ENCODE measurements at places on chromosomes 11 and 22.

GRCh38 chr11:65427691-65428577, 5.3 kb downstream of the NEAT1 start:
- peak; percentile 82 for DNase-seq

DNA sequence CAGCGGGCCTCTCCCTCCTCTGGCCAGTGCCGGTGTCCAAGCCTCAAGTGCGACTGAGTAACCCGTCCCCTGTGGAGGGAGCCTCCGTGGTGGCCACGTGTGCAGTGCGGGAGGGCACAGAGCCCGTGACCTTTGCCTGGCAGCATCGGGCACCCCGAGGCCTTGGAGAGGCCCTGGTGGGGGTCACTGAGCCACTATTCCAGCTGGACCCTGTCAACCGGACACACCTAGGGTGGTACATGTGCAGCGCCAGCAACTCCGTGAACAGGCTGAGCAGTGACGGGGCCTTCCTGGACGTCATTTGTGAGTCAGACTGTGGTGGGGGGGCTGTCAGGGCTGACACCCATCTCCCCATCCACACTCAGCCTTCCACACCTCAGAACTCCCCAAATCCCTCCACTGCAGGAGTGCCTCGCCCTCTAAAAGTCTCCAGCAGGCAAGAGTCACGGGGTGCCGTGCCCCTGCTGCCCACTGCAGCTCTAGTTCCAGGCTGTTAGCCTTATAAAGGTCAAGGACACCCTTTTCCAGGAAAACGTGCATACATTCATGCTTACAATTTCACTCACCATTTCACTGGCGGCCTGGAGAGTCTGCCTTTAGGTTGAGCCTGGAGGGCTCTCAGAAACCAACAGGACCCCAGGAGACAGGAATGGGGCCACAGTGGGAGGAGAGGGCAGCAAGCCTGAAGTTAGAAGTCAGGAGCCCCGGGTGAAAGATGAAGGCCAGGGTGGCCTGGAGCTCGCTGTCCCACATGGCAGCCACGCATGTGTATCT, 2.6 kb downstream of the VSIG10L2 start:
- DNase-seq = no peak

DNA sequence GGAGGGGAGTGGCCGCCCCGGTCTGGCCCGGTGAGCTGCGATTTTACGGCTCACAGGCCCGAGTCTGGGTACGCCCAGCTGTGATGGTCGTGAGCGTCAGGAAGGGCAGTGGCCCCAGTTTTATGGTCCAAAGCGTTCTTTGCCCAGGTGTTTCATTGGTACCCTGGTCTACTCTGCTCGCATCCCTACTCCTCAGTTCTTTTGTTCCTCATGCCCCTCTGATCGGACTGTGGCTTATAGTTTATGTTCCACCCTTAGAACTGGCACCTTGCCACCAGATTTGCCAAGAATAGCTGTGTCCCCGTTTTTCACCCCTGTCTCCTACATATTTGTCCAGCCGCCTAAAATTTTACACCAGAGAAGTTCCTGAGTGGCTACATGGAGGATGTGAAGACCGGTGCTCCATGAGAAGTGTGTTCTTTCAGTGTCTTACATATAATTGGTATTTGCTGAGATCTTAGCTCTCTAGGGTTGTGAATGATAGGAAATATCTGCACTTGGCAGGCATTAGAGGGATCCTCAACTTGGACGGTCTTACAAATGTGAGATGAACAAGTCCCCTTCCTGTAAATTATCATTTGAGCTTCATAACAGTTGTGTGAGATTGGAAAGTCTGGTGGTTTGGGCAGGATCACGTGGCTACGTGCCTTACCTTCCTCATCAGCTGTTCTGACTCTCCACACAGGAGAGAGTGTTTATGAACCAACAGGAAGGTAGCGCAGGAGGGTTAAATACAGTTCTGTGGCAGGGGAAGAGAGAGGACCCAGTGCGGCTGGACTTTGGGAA, 1.1 kb downstream of the PANX1 start:
- DNase-seq = no peak

- DNase-seq = no peak
Measured at GRCh38 chr11:26958005-26958701, 35.8 kb upstream of the FIBIN start.

GRCh38 chr11:110512026-110512425, 82.3 kb downstream of the FDX1 start:
- no peak for DNase-seq

DNA sequence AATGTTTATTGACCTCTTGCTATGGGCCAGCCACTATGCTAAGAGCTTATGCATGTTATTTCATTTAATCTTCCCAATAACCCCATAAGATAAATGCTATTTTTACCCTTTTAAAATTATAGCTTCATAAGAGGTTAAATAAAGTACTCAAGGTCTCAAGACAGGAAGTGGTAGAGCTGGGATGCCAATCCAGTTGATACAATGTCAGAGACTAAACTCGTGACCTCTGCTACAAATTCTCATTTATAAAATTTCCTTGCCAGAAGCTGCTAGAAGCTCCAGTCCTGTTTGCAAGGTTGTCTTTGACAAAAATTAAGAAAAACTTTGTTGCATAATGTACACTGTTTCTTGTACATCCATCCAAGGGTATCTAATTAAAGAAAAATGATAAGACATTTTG, 265.9 kb upstream of the MPPED2 start:
- no peak for DNase-seq

DNA sequence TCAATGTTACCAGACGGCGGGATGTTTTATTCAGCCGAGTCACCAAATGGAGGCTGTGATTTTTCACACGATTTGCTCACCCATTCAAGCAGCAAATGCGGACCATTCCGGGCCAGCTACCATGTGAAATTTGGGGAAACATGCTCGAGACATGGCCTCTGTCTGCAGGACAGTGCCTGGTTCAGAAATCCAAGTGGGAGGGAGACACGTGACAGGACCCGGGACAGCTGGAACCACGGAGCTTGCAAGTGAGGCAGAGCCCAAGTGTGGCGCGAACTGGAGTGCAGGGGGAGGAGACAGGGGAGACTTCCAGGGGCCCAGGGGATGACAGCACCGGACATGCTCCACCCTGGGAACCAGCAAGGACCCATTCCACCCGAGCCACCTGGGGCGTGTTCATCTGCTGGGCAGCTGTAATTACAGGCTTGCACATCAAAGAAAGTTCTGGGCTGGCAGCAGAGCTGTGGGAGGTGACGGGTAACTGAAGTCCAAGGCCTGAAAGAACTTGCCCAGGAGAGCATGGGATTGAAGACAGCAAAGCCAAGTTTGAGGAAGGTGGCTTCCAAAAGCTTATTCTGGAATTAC, 16.5 kb downstream of the CERK start:
- DNase-seq = no peak

DNA sequence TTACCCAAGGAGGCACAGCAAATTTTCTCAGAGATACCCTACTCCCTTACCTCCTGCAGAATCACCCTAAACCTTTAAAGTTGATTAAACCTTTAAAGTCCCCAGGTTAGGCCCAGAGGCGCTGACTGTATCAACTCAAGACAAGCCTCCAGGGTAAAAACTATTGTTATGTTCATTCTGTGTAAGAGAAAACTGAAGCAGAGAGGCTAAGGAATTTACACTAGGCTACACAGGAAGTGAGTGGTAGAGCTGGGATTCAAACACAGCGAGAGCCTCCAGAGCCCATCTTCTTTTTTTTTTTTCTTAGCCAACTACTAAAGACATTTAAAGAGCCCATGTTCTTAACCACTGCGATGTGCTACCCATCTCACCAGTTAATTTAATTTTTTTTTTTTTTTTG, 56.3 kb upstream of the GRK3 start:
- DNase-seq = no peak

- DNase-seq = no peak
Measured at GRCh38 chr11:132184079-132184478, 813.7 kb downstream of the NTM start.

DNA sequence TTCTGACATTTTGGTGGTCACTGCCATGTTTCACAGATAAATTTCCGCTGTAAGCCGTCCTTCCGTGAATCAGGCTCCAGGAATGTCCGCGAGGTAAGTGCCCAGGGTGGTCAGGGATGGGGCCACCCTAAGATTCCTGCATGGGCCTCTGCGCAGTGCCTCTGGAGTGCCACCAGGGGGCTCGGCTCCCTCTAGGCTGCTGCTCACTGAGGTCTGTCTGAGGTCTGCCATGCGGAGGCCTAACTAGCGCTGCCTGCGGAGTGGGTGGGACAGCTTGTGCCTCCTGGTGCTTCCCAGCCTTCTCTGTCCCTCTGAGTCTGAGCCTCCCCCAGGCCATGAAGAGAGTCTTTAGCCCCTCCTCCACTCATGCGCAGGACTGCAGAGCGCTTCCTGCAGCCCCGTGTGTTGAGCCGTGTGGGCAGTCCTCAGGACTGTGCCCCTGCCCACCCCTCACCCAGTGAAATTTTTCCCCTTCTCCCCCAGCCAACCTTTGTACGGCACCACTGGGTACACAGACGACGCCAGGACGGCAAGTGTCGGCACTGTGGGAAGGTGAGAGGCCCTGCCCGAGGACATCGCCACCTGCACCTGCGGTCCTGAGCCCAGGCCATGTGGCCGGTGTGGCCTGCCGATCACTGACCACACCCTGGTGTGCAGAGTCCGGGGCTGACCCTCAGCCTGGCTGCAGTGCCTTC, 11.9 kb upstream of the MDK start:
- peak; percentile 76 for DNase-seq

GRCh38 chr11:65262776-65263175, 1.0 kb downstream of the POLA2 start:
- DNase-seq = no peak

GRCh38 chr22:46267431-46268279, at the start of gene TTC38:
Gene TTC38 (plus strand): TSS chr22:46268008. CDS start chr22:46268040, 32 bp downstream.
- peak; percentile 89 for DNase-seq

GRCh38 chr11:111851636-111852035, 19.7 kb downstream of the ALG9 start:
- peak; percentile 38 for DNase-seq

- DNase-seq = peak; percentile 80
Measured at GRCh38 chr11:100719809-100720221, 32.7 kb downstream of the ARHGAP42 start.

DNA sequence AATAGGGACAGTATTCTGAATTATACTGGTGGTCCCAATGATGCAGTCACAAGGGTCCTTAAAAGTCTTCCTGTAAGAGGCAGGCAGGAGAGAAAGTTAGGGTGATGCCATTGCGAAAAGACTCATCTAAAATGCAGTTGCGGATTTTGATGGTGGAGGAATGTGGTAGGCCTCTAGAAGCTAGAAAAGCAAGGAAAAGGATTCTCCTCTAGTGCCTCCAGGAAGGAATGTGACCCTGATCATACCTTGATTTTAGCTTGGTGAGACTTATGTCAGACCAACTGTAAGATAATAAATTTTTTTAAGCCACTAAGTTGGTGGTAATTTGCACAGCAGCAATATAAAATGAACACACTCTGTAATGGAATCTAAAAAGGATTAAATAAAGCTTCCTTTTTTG, 33.8 kb downstream of the CHORDC1 start:
- no peak for DNase-seq

DNA sequence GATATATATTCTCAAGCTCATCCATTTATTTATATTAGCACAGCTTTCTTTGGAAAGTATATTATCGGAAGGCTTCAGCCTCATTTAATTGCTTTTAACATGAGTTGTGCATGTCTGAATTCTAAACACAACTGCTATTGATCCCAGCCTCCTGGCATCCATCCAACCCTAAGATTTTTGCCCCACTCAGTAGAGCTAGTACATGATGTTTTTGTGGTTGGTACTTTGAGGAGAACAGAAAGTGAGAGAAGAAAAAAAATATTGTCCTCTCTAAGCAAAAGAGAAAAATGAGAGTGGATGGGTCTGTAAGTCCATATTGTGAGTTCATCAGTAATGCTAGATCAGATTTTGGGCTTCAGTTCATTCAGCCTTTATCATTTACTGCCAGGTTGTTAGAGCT, 198.7 kb downstream of the DDX10 start:
- DNase-seq = no peak

GRCh38 chr22:47166446-47167016, 404.1 kb downstream of the TBC1D22A start:
- DNase-seq = no peak

DNA sequence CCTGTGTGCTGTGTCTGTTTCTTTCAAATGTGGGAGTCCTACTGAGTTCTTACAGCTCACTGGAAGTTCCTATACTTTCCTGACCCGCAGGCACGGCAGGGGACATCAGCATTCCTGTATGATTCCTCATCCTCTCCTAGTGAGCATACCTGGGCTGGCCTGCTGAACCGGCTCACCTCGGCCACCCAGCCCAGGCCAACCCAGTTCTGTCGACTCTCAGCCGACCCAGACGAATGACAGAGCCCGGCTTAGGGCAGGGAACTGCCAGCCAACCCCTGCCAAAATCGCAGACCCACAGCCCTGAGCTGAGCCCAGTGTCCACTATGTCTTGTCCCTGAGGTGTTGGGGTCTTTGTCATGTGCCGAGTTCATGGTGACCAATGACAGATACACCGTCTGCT, 339.7 kb downstream of the BRD1 start:
- DNase-seq = no peak

DNA sequence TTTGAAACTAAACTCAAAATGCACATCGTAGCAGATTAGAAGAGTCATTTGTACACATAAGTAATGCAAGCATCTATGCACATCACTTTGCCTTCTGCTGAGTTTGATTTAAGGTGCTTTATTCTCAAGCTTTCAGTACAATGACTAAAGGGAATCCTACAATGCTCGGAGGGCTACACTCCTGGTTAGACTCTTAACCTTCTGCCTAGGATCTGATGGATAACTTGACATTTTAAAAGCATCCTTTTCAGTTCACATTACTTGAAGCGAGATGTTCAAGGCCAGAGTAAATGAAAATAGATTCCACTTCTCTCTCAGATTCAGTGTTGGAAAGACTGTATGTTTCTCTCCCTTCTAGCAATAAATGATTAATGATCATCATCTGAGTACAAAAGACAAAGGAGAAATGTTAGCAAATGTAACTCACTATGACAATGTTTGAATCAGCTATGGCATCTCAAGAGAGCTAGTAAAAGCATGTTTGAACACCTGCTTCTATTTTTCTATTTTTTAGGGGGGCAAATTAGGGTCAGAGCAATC, 259.2 kb upstream of the ANO3 start:
- DNase-seq = no peak

- peak; percentile 46 for DNase-seq
Measured at GRCh38 chr11:62842171-62842741, 2.9 kb upstream of the WDR74 start.

GRCh38 chr11:45100339-45100738, 46.1 kb upstream of the PRDM11 start:
- DNase-seq = peak; percentile 81

GRCh38 chr22:37053310-37054055, 1.9 kb downstream of the KCTD17 start:
- DNase-seq = no peak

GRCh38 chr11:78230161-78230877, 41.6 kb downstream of the USP35 start:
- DNase-seq = no peak

DNA sequence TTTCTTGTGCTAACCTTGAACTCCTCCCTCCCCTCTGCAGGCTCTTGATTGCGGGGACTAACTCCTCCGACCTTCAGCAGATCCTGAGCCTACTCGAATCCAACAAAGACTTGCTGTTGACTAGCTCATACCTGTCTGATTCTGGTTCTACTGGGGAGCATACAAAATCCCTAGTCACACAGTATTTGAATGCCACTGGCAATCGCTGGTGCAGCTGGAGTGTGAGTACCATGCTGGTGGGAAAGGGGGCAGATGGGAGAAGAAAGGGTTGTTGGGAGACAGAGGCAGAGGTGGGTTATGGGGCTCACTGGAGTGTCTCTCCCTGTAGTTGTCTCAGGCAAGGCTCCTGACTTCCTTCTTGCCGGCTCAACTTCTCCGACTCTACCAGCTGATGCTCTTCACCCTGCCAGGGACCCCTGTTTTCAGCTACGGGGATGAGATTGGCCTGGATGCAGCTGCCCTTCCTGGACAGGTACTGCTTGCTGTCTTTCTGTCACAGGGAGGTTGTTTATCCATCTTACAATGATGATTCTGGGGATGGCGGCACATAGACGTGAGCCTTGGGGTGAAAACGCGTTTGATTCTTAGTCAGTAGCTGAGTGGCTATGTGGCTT, 4.5 kb downstream of the SLC3A2 start:
- DNase-seq = no peak
